ENCODE measurements at places on chromosomes 5 and 9. TPM values are rescaled to one million over a fixed set of nuclear protein-coding genes. Genes with fewer than 3 reads are reported as not detected.

The GRM6 gene
- not detected for polyA plus RNA-seq

The GARNL3 gene
- polyA plus RNA-seq = 2.7 TPM

The SSNA1 gene
- polyA plus RNA-seq = 35.0 TPM

The ESM1 gene
- 0.35 TPM for polyA plus RNA-seq

The NRG2 gene
- 0.02 TPM for polyA plus RNA-seq

The TRUB2 gene
- 20.7 TPM for polyA plus RNA-seq

The FOXI1 gene
- not detected for polyA plus RNA-seq

The FBP2 gene
- not detected for polyA plus RNA-seq

DNA sequence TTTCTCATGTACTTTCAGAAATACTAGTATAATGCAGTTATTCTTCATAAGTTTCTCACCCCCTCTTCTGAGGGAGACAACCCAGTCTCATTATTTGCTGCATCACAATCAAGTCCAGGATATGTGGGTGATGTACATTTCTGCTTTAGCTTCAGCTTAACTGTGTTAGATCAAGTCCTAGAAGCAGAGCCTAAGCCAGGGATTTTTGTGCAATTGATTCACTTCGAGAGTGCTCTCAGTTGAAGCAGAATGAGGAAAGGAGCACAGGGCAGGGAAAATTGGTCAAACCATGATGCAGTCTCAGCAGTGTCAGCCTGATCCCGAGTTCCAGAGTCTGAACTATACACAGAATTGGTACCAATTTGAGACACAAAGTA is 15.1 kb downstream of the HNRNPK start:
- no peak for DNase-seq

- DNase-seq = no peak
These were observed 12.2 kb upstream of the MARCHF3 start for GRCh38 chr5:127042593-127042992.

DNA sequence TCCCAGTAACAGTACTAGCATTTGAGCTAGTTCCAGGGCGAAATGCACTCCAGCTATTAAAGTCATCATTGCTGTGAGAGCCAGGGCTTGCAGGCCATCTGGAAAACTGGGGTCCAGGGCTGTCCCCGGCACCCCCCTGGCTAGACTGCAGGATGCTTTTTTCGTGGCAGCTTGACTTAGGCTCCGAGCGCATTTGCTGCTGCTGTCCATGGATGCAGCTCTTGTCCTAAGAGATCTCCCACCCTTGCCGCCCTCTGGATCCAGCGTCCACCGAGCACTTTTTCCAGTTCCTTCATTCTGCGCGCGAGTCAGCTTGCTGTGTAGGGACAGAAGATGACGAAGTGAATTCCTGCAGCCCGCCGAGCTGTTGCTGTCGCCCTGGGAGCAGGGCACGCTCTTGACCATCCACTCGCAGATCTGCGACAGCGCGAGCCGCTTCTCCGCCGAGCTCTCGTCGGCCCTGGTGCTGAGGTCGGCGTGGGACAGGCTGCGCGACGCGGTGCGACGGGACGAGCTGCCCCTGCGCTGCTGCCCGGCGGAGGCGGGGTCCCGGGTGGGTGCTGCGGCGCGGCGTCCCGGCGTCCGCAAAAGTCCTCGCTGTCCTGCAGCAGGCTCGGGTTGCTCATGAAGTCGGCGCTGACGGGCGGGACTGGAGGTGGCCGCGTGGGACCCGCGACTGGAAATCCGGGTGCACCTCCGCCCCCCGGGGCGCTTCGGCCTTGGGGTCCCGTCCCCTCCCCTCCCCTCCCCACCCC is 30.7 kb downstream of the OR2V1 start:
- DNase-seq = no peak

DNA sequence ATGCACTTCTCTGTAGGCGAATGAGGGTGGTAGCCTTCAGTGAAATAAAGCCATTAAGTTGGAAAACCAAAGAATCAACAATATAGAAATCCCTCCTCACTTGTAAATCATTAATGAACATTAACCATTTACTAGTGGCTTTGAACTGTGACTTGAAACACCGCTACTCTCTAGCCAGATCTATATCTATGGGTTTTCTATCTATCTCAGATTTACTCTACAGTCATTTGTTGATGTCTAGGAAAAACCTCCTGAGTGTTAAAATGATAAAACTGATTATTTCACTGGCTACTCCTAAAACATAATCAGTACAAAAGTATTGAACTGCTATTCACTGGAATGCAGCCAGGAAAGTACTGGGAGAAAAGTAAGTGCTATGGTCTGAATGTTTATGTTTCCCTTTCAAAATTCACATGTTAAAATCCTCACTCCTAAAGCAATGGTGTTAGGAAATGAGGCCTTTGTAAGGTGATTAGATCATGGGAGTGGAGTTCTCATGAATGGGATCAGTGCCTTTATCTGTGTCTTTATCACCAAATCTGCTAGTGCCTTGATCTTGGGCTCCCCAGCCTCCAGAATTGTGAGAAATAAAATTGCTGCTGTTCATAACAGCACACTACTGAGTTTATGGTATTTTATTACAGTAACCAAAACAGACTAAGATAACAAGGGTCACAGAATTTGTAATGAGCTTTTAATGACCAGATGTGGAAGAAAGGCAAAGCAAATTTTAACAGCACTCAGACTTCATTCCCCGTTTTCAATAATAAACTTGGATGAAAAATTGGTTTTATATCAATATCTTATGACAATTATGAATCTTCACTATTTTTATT is 8.6 kb upstream of the OXCT1 start:
- DNase-seq = no peak

DNA sequence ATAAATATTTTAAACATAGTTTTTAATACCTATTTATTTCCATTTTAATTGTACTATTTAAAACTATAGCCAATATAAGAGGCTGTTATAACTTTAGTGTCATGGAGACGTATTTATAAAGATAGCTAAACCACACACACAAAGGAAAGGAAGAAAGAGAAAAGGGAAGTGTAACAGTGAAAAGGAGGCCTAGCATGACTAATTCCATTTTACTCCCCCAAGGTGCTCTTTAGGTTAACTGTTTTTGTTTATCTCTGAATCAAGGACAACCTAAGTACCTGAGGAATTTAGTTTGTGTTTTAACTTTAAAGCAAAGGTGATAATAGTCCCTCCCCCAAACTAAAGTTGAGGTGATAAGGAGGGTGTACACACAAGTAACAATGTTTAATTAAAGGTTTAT is 1188.9 kb upstream of the C9orf72 start:
- DNase-seq = no peak

GRCh38 chr9:123832858-123833650 is 96.9 kb downstream of the DENND1A start:
- no peak for DNase-seq

DNA sequence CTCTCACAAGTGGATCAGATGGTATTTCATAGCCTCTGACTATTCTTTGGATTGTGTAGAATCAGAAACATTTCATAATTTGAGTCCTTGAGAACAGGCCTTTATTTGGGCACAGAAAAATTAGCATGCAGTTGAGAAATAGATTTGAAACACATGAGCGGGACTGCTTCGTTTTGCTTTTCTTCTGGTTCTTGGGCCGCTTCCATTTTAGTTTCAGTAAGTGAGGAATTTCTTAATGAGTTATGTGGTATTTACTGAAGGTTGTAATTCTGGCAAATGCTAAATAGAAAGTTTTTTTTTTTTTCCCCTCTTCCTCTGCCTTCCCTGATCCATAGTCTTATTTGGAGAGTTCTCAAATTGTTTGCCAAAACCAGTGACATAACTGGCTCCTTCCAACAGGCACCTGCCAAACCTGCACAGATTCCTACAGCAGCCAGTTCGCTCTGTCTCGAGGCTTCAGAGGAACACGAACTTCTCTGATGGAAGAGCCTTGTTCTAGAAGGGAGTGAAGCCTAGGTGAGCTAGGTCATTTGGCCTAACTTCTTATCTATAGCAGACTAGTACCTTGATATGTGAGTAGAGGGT is 71.2 kb upstream of the SLC28A3 start:
- no peak for DNase-seq

DNA sequence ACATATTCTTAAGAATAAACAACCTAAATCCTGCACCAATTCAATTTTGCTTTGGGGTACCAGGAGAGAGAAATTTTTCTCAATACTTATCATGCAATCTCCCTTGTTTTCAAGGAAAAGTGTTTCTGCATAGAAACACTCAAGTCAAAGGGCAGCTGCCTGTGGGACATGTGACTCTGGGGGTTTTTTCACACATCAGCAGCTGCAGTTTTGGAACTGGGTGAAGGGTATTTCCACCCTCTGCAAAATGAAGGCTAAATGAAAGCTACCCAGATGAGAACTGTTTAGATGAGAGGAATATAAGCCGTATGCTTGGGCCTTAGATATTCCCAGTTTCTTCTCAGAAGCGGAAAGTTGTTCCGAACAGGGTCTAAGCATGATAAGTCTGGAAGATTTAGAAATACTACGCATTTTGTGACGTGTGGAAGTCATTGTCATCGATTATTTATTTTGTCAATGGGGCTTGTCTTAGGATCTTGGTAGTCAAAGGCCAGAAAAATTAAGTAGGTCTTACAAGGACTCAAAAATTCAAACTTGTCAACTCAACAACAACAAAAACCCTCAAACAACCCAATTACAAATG is 64.3 kb upstream of the BOD1 start:
- no peak for DNase-seq

DNA sequence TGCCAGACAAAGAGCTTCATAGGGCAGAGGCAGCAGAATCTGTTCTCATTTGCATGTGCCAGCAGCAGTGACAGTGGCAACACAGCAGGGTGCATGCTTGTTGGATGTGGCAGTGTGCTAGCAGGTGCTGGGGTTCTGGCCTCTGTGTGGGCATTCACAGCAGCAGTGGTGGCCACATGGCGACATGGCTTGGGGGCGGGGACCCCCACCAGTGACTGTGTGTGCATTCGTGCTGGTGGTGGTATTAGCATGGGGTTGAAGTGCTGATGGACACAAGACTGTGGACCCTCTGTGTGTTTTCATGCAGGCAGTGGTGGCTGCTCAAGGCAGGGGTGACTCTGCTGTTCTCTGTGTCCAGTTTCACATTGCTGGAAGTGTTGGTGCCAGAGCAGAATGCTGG is 183.2 kb upstream of the PDE4D start:
- DNase-seq = no peak

- no peak for DNase-seq
These were observed 41.6 kb upstream of the SLC12A7 start for GRCh38 chr5:1153428-1153827.

- DNase-seq = no peak
These were observed 1353.7 kb upstream of the ACO1 start for GRCh38 chr9:31030741-31031202.

- peak; percentile 1 for DNase-seq
These were observed 294.7 kb downstream of the CHSY3 start for GRCh38 chr5:130198927-130199326.

- DNase-seq = no peak
These were observed 5.5 kb downstream of the CTNND2 start for GRCh38 chr5:11898787-11899186.

GRCh38 chr5:53607886-53608285 is 47.4 kb downstream of the NDUFS4 start:
- DNase-seq = no peak

- DNase-seq = no peak
These were observed 104.7 kb upstream of the SSBP2 start for GRCh38 chr5:81855591-81855990.

GRCh38 chr5:65032250-65032649 is 263.5 kb downstream of the CWC27 start:
- DNase-seq = peak; percentile 93

DNA sequence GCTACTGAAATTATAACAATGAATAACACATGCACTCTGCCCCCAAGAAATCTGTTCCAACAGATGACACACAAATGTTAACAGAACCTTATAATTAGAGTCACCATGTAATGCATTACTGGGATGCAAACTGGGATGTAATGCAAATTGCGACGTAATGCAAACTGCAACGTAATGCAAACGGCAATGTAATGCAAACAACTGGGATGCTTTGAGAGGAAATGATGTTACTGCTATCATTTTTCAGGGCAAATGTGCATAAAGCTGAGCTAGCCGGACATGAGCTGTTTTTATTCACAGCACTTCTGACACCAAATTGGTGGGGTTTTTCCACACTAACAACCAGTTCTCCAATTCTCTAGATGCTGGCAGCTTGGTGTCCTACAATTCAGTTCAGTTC is 117.2 kb downstream of the ADAMTS16 start:
- DNase-seq = no peak

Data from AG04450 (cell line).